ENCODE measurements at places on chromosomes 6 and 20.

DNA sequence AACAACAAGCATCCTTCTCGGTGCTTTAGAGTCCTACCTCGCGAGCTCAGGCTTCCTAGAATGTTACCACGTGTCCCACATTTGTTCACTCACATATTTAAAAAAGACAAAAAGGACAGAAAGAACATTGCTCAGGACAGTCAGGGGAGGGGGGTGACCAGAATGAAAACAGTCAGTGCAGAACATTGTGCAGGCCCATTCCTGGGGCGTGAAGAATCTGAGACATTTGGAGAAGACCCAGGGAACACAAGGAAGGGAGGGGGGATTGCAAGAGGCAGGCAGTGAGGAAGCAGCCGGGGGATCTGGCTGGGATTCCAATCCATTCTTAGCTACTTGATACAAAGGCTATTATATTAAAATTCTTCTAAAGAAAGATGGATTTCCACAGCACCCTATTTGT is 270.4 kb upstream of the CITED2 start:
- DNase-seq, result no peak

DNA sequence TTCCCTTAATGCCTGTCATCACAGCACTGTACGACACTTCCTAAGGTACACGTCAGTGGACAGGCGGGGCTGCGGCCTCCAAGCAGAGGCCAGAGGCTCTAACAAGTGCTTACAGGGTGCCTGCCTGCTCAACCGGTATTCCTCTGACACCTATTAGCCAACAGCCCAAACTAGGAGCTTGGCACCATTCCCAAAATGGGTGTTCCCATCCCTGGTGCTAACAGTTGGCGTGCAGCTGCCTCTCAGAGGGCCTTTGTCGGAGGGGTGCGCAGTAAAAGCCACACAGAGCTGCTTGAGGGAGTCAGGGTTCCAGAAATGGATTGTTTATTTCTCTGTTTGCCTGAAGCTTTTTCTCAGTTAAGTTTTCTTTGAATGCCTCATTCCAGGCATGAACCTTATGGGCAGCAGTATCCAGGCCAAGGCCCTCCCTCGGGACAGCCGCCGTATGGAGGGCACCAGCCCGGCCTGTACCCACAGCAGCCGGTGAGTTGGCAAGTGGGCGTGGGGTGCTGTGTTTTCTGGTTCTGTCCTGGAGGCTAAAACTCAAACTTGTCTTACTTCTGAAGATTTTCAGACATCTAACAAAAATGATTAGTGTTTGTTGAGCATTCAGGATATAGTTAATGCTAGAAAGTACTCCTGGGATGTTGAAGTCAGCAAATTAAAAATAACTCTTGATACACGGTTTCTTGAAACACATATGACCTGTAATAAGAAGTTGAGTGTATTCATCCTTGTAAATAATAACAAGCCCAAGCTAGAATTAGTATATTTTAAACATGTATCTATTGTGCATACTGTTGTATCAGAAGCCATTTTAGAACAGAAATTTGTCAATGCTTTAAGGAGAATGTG is 124.7 kb downstream of the TMEM242 start:
- no peak for DNase-seq

- DNase-seq, result no peak
Observed at GRCh38 chr20:32448306-32449056, 90.3 kb downstream of the ASXL1 start.

DNA sequence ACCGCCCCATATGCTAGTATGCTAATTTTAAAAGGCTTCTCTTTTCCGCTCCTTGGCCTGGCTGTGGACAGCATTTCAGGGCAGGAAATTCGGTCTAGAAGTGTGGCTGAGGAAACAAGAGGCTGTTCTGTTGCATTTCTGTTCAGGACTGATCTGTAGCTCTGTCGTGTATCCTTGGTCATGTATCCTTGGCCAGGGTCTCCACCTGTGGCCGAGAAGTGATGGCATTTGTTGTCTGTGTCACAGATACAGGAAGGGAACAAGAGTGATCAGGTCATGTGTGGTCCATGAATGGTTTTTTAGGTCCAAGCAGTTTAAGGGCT is 300.5 kb upstream of the SUPT3H start:
- DNase-seq, result peak; percentile 58

DNA sequence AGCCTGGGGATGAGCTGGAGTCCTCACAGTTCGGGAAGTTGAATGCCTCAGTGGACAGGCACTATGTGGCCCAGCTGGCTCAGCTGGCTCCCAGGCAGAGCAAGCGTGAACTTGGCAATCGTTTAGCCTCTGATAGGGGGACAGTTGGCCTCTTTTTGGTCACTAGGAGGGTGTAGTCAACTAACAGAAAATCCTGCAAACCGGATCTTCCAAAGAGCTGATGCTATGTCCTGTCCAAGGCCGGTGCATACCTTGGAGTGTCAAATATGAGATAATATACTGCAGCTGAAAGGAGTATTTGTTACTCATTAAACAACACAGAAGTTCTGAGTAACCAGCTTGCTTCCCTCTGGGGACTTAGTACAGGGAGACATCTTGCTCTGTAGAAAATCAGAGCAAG is 126.2 kb upstream of the EXOC2 start:
- no peak for DNase-seq
